ENCODE measurements at places on chromosomes 6 and 20.
A peak's percentile ranks its signal among the peaks of the same experiment; 100 is the strongest.

- DNase-seq = no peak
These were observed 4.5 kb upstream of the SIRPA start for GRCh38 chr20:1890469-1891262.

DNA sequence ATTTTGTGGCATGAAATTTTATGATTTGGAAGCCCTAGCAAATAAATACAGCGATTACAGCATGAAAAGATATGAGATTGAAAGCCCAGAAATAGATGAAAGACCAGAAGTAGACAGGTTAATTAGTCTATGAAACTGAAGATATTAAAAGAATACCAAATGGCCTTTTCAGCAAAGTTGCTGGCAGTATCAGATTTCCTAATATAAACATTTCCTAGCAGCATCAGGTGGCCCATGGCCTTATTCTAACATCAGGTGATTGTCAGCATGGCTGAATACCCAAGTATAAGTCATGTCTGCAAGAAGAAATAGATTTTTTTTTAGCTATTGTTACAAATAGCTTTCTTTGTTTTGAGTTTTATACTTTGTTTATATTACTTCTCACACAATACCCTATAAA is 93.2 kb downstream of the CLVS2 start:
- DNase-seq = peak; percentile 68

GRCh38 chr20:3071610-3072529 is at the start of gene OXT:
Gene OXT, plus strand, starts transcription at chr20:3071620. Its CDS starts 36 bp downstream, at chr20:3071656.
- no peak for DNase-seq

DNA sequence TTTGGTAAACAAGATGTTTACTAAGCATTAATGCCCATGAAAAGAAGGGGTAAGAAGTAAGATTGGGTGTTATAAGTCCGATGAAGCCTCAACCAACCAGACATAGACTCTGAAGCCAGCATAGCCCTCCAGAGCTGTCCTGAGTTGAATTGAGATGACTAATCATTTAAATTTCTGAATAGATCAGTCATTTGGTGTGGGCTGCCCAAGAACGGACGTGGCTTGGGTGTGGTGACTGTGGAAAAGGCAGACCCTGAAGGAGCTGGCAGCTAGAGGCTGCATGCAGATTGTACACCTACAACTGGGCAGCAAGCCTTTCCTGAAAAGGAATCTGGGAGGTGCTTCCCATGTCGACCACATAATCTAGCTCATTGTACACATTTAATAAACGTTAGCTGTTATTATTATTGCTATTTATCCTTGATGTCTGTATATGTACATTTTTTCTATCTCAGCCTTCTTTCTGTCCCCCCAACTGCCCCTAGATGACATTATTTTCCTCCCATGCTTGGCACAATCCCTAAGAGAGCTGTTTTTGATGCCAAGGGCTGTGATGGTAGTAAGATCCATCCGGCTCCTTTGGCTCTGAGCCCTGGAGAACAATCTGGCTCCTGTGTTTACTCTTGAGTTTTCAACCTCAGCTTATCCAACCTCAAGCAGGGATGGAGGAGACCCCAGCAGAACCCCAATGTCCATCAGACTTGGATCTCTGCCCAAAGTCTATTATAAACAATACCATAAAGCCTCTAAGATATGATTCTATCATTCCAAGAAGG is 57.6 kb upstream of the JAG1 start:
- no peak for DNase-seq

GRCh38 chr20:10565191-10565921 is 108.4 kb downstream of the JAG1 start:
- DNase-seq = no peak

GRCh38 chr6:44667226-44667625 is 279.7 kb downstream of the CDC5L start:
- no peak for DNase-seq

DNA sequence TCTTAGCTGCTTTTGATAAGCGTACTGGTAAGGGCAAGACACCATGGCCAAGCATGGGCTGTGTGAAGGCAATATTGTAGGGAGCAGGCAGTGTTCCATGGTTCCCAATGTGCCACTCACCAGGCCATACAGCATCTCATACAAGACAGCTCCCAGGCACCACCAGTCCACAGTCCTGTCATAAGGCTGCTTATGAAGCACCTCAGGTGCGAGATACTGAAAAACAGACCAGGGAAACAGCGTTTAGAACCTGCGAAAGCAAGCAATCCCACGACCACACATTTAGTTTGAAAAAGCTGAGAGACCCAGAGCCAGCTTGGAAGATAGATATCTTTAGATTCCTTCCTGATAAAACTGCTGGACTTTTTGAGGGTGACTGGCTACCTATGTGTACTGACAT is 119.1 kb upstream of the SLC2A12 start:
- no peak for DNase-seq

DNA sequence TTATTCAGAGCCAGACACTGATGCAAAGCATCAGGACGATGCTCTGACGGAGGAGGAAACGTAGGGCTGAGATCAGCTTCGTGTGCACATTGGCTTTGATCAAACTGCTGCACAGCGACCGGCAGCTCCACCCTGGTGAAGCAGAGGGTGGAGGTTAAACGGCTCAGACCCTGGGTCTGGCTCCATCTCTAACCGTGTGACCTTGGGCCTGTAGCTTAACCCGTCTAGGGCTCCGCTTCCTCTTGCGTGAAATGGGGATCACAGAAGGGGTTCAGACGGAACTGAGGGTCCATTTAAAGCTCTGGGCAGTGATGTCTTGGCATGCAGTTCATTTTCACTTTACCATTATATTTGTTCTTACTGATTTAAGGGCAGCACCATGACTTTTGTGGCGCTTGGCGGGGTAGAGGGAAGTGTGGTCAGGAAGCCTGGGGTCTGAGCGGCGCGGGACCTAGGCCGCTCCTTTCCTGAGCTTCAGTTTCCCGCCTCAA is 644 bp downstream of the RBL1 start:
- no peak for DNase-seq

DNA sequence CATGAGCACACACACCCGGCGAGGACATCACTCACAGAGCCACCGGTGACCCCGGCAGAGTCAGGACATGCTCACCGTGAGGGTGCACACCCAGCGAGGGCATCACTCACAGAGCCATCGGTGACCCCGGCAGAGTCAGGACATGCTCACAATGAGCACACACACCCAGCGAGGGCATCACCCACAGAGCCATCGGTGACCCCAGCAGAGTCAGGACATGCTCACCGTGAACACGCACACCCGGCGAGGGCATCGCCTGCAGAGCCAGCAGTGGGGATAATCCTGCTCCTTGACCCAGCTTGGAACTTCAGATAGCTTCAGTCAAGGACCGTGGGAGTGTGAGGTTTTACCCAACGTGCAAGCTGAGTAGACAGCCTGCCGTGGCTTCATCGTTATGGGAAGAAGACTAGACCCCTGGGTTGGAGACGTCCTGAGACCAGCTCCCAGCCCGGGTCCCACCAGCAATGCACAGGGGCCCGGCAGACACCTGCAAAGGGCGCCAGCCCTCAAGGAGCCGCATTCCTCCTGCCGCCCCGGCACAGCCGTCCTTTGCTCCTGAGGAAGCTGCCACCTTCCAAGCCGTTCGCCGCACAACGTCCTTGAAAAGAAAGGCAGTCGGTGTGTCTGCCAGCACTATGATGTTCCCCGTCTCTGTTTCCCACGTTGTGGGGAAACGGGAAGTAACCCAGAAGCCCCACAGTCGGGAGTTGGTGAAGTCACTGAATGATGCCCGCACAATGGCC is 192.3 kb downstream of the DLL1 start:
- no peak for DNase-seq

GRCh38 chr6:151109869-151110575 is 129.7 kb upstream of the AKAP12 start:
- no peak for DNase-seq

GRCh38 chr20:61724376-61724775 is 341.3 kb downstream of the TAF4 start:
- no peak for DNase-seq

DNA sequence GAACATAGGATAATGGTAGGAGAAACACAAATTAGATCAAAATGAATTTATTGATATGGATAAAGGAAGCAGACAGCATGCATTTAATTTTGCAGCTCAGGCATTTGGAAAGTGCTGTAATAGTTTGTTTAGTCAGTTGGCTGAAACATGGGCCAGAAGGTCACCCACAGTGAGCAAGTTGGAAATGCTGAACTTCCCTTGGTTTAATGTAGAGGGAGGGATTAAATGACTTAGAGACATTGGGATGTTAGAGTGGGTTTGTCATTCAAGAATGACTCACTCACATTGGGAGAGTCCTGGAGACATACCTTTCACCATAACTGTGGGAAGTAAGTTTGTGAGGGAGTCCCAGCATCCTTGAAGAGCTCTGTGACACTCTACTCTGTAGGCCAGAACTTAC is 231.5 kb upstream of the PLCB4 start:
- no peak for DNase-seq

DNA sequence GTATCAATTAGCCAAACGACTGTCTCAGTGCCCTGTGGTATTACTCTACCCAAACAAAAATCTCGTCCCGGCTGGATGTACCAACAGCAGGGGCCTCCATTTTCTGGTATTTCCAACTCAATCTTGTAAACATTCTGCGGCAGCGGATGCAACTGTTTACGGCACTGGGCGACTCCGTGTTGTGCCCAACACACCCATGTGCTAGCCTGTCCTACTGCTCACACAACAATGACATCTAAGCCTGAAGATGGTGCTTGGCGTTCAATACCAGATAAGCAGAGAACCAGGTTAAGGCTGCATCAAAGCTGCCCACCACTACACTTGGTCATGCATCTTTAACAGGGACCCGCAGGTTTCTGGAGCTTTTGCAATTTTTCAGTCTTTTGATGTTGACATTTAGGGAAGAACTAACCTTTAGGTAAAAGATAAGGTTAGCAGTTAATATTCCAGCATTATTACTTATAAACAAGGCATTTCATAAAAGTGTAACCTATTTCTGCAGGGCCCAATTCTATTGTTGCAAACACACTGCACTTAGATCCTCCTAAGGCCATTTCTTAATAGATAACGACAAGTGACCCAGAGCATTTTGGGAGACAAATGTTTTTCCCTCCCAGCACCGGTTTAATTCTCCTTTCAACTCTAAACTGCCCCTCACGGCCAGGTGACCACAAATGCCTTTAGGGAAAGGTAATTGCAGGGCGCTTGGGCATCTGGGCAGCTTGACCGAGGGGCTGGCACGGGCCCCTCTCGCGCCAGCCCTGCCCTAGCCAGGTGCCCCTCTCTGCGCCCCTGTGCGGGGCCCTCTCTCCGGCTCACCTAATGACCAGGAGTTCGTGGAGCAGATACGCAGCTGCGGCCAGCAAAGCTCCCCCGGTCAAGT is 945 bp downstream of the FAXC start:
- no peak for DNase-seq
